ENCODE measurements at places on chromosomes 16 and 17.
A peak's percentile ranks its signal among the peaks of the same experiment; 100 is the strongest.

GRCh38 chr16:1786242-1787055, 3.7 kb downstream of the NUBP2 start:
- DNase-seq: no peak

GRCh38 chr16:55500530-55501011, 8.3 kb upstream of the LPCAT2 start:
- DNase-seq: no peak

DNA sequence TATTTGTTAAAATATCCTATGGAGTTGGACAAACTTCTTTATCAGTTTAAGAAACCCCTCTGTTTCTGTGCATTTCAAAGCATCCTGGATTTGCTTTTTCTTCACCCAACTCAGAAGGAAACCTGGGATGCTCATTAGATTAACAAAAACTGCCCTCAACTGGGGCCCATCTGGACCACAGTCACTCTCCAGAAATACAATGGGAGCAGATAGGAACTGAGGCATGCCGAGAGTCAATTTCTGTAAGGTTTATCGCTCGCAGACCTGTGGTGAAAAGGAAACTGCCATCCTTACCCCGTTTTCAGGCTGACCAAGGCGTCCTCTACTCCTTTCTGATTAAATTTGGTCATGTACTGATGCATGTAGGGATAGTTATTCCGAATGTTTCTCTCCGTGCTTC, 360.3 kb downstream of the GRIN2A start:
- no peak for DNase-seq

DNA sequence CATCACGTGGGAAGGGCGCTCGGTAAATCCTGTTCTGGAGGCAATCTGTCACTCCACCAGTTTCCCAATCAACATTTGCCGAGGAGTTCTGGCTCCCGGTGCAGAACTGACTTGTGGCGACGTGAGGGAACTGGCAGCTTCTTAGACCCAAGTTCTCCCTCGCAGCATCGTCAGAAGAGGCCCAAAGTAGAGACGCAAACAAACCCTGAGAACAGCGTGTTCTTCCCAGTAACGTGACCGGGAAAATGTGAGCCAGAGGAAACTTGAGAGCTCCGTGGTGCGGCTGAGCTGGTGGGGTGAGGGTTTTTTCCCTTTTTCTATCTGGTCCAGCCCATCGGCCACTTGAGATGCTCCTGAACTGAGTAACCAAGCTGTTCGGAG, 158.9 kb upstream of the CACNG5 start:
- DNase-seq: no peak

GRCh38 chr17:71636644-71637043, 484.2 kb upstream of the SOX9 start:
- no peak for DNase-seq

- no peak for DNase-seq
Measured at GRCh38 chr16:27251541-27252205, 16.9 kb downstream of the NSMCE1 start.

GRCh38 chr16:35689764-35690163, 2230.4 kb downstream of the TP53TG3F start:
- DNase-seq: no peak

DNA sequence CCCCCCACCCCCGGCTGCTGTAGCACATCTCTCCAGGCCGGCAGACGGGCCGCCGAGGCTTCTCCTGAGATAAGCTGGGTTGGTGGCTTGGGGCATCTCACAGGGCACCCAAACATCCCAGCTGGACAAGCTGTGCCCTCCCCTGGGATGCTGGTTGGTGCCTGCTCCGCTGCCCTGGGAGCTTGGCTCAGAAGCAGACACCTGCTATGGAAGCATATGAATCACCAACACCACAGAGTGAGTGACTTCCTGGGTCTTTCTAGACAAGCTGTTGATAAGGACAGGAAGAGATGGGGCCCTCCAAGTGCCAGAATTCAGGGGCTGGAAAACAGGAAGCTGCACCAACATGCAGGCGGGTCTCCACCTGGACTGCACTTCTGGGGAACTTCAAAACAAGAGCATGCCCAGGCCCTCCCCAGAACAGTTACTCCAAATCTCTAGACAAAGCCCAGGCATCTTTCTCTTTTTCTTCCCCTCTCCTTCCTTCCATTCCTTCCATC, 13.7 kb downstream of the C16orf95 start:
- DNase-seq: peak; percentile 25

DNA sequence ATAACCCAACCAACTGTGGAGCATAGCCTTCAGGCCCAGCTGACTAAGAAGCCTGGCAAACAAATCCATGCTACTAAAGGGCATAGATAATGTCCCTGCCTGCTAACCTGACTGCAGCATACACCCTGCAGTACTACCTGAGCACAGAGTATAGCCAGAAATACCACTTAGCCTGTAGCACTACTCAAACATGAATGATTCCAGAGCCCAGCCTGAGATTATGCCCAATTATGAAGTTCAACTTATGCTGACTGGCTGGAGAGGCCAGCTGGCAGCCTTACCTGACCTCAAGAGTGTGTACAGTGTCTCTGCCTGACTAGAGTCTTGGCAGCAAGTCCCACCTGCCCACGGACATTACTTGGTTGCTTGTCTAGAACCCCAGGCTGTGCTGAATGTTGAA, 1265.3 kb downstream of the CDH11 start:
- no peak for DNase-seq

DNA sequence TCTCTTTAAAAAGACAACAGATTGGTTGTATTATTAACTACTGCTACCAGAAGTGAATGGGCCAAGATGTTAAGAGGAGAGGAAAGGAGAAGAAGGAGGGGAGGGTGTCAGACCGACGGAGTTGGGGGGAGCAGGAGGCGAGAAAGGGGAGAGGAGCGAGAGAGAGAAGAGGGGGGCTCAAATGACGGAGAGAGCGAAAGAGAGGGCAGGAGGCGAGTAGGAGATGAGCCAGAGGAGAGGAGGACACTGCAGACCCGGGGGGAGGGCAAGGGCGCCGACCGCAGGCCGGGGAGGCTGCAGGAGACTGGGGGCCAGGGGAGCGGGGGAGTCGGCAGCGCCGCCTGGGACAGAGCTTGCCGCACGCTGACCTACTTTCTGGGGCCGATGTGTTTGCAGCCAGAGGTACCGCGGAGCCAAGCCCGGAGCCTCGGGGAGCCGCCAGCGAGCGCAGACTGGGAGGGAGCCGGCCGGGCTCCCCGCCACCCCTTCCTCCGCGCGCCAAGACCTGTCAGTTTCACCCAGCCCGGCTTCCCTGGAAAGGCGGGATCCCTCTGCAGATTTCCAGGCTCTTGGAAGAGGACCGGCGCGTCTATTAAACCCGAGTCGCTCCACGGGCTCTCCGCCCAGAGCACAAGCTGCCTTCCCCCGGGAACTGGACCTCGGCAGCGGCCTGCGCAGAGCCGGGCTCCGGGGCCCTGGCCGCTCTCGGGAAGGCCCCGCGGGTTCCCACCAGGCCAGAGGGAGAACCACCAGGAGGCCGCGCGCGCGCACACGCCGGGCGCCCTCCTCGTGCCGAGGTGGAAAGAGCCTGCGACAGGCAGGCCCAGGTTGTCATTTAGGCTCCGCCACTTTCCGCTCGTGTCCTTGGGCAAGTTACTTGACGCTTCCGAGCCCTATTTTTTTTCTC, 74.6 kb downstream of the CMC2 start:
- DNase-seq: peak; percentile 5

- no peak for DNase-seq
Measured at GRCh38 chr16:57104706-57105105, 12.3 kb downstream of the CPNE2 start.

DNA sequence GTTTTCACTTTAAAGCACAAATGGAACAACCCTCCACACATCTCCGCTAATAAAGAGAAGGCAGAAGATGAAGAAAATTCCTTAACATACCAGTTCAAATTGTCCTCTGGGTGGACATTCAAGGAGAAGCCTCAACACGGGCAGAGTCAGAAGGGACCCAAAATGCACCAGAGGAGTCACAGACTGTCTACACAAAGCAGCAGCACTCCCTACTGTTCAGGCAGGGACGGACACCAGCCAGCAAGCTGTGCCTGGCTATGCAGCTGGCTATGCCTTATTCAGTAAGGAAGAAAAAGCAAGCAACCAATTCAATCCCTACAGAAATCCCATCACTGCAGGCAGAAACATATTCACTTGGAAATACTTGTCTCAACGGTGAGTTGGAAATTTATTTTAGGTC, 8.1 kb downstream of the DNAJC7 start:
- no peak for DNase-seq

GRCh38 chr16:5412731-5413130, 315.1 kb upstream of the EEF2KMT start:
- no peak for DNase-seq

DNA sequence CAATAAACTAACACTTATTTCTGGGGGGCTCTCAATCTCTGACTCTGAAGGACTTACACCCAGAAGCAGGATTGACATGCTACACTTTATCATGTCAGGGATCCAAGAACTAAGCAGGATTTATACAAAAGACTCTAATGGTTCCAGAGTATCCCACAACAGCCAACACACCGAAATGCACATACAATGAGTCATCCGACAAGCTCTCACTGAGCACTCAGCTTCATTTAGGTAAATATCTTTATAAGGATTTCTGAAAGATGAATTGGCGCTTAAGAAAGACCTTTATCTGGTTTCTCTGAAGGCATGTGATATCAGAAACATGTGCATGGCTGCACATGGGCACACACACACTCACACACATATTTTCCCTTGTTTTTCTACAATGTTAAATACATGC, 77.2 kb downstream of the TOX3 start:
- no peak for DNase-seq

- DNase-seq: no peak
Measured at GRCh38 chr17:8696906-8697305, 47.7 kb downstream of the CCDC42 start.

- DNase-seq: no peak
Measured at GRCh38 chr17:66438101-66438500, 135.7 kb downstream of the PRKCA start.

Measured in CD4-positive, alpha-beta T cell treated with Interleukin-17A for 4 hours (primary cell).